ENCODE measurements at places on chromosomes 11 and 22.

DNA sequence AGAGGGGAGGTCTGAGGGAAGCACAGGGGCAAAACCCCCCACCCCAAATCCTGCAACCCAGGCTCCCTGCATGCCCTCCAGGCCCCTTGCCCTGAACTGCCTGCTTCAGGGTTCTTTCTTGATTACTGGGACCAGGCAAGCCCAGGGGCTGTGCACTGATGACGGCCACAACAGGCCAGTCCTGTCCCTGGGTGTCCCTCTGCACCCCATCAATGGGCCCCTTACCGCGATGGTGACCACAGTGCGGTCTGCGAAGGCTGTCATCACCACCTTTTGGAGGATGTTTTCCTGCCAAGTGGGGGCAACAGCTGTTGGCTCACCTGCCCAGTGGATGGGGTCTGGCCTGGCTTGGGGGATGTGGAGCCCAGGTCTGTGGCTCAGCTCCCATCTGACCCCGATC, 5.0 kb upstream of the KCNJ11 start:
- no peak for DNase-seq

- DNase-seq: no peak
These were observed 727 bp upstream of the SCARF2 start for GRCh38 chr22:20438427-20438677.

DNA sequence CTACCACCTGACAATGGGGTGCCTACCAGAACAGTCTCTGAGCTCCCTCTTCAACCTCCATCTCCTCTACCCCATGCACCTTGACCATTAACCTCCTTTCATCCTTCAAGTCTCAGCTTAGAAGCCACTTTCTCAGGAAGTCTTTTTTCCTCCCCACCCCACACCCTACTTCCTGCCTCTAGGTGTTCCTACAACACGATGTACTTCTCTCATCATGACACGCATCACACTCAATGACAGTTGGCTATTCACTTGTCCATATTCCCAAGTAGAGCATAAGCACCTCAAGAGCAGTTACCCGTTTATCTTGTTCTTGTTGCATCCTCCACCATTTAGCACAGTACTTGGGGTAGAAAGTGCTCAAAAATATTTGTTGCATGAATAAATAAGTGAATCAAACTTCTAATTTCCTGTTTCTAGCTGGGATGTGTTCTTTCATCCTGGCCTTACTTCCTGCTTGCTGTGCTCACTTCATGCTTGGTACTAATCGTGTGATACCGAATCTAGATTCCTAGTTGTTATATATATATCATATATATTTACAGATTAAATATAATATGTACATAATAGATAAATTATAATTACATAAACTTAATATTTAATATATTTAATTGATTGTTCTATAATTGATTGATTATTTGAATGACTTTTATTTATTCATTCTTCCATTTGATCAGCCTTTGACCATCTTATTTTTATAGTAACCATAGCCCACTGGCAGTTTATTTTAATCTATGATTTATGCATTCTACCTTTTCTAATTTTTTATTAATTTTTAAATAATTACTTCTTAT, 177.5 kb upstream of the TMEM45B start:
- no peak for DNase-seq

GRCh38 chr11:42329929-42330565, 870.6 kb upstream of the LRRC4C start:
- no peak for DNase-seq

DNA sequence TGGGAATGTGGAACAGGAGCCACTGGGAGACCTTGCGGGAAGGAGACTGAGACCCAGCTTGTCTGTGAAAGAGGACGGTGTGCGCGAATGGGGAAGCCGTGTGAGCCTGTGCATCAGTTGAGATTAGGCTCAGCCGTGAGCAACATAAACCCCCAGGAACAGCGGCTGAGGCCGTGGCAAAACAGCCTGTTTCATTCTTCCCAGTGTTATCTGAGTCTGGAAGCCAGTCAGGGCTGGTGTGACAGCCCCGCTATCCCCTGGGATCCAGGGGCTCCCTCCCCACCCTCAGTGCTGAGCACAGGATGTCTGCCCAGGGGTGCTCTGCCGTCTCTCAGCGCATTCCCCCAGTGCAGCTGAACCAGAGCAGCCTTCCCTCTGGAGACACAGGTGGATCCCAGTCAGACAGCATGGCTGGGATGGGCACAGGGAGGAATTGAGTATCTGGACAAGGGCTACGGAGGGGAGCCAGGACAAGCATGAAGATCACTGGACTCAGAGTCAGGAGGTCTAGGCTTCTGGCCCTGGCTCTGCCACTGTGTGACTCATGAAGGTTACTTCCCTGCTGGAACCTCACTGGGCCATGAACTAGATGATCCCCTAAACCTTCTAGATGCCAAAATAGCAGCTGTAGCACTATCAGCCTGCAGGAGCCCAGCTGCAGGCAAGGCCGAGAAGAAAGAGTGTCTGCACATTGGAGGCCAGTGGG, 8.6 kb downstream of the OAF start:
- DNase-seq: no peak

GRCh38 chr22:39908737-39909136, 7.9 kb downstream of the GRAP2 start:
- DNase-seq: no peak

DNA sequence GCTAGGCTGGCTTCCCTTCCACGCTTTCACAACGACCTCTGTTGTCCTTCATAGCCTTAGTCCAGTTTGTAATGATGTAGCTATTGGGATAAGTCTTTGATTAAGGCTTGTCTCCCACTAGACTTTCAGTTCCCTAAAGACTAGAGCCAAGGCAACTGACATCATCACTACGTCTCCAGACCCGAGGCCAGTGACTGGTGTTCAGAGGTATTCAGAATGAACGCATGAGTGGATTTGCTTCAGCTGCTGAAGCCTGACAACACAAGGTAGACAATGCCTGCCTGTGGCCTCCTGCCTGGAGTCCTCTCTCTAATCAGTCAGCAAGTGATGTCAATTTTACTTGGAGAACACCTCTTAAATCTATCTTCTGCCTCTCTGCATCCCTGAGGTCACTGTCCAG, 13.6 kb downstream of the EFCAB6 start:
- no peak for DNase-seq

GRCh38 chr11:33375688-33376311, 118.6 kb downstream of the HIPK3 start:
- no peak for DNase-seq

GRCh38 chr22:27283714-27284113, 517.8 kb downstream of the MN1 start:
- DNase-seq: no peak

GRCh38 chr22:37215890-37216289, 3.6 kb upstream of the SSTR3 start:
- DNase-seq: no peak

DNA sequence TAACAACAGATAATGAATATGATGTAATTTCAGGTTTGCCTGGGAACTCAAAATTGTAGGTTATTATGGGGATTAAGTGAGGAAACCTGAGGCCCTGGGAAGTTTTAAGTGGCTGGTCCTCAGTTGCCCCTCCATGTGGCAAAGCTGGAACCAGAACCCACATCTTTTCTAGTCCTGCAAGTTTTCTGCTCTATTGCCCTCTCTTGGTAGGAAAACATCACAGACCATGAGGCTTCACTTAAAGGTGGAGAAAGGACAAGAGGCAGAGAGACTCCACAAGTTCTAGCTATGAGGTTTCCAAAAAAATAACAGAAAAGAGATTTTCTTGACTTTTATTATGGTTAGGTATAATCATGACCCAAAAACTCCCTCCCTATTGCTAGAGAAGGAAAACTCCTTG, 115.5 kb upstream of the DDI1 start:
- no peak for DNase-seq

DNA sequence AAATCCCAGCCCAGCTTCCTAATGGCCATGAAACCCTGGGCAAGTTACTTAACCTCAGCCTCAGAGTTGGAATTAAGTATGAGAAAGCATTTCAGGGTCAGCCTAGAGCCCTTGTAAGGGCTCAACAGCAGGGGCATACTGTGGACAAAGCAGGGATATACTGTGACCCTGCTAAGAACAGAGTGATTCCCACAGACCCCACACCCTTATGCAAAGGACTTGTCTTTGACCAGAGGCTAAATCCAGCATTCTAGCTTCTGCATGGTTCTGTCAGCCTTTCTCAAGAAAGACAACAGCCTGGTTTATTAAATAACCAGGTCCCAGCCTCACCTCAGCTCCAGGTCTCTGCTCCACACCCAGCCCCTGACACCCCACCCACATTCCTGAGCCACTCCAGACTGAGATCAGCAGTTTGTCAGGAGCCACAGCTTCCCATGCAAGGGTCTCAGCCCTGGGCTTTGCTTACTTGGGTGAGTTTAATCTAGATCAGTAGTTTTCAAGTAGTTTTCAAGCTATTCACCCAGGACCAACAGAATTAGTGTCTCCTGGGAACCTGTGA, 69.2 kb downstream of the GALNT18 start:
- DNase-seq: no peak

DNA sequence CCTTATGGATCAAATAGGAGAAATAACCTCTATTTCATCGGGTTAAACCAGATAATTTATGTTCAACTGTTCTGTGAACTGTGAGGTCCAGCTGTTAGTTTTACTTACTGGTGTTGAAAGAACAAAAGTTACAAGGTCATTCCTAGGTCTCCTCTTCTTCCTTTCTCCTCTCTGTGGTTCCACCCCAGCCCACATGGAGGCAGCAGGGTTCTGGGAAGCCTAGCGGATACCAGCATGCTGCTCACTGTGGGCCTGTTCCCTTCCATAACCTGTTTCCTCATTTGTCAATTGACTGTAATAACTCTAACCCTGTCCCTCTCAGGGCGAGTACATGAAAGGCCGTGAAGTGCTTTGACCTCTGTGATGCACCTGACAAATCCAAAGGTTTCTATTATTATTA, 27.8 kb downstream of the RELT start:
- DNase-seq: no peak

DNA sequence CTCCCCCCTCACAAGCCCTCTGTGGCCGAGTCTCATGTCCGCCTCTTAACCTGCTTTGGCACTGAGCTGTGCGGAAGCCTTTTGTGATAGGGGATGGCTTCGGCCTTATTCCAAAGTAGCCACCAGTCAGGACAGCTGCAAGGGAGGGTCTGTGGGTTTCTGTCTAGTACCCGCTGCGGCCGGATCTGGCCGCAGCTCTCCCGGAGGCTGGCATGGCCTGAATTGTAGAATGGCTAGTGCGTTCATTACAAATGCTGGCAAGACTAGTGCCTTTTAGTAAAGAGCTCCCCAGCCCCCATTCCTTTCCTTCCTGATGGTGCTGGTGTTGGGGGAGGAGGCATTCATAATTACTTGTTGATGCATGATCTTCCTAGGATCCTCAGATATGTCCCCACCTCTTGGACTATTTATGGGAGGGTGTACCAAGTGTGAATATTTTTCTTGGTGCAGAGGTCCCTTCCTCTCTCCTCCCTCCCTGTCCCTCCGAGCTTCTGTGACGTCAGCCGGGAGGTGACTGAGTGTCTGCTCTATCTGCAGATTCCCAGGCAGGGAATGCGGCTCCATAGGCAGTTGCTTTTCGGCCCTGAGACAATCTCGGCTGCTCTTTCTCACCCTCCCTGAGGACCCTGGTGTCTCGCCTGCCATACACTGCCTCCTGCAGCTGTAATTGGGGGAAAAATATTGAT, 108.7 kb upstream of the E2F8 start:
- DNase-seq: no peak

GRCh38 chr11:80638296-80638695, 1197.5 kb upstream of the TENM4 start:
- DNase-seq: no peak

- no peak for DNase-seq
These were observed 12.2 kb downstream of the CSF2RB start for GRCh38 chr22:36925388-36926290.

DNA sequence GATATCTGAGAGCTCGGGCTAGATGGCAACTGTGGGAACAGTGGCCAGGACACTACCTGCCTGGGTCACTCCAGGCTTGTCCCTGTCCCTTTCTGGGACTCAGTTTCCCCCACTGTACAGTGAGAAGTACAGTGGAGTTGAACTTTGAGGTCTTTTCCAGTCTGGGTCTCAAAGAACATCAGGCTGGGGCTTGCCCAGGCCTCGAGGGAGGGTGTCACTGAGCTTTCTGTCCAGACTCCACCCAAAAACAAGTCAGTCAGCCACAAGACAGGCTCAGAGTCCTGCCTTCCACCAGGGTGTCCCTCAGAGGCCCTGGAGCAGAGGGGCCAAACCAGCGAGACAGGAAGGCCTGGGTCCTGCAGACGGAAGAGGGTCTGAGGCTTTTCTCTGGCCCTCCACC, 2.0 kb upstream of the PLA2G3 start:
- DNase-seq: no peak
